ENCODE measurements at places on chromosomes 7 and 10. TPM values are rescaled to one million over a fixed set of nuclear protein-coding genes. Genes with fewer than 3 reads are reported as not detected.

The IFIT1B gene
- not detected for total RNA-seq

The CPA4 gene
- total RNA-seq: 4.7 TPM

The SH2D4B gene
- 0.10 TPM for total RNA-seq

The BTBD16 gene
- total RNA-seq: 1.7 TPM

The ACTL6B gene
- total RNA-seq: not detected

The PRR15 gene
- 2.3 TPM for total RNA-seq

The MYO1G gene
- total RNA-seq: 0.26 TPM

The DRGX gene
- total RNA-seq: not detected

The GHRHR gene
- total RNA-seq: not detected

The WASL gene
- 21.2 TPM for total RNA-seq

The FAM180A gene
- not detected for total RNA-seq

Data from A549 treated with GW870086 at 1 μM for 4 hours (cell line).